ENCODE measurements at places on chromosomes 6 and 20. TPM values are rescaled to one million over a fixed set of nuclear protein-coding genes. Genes with fewer than 3 reads are reported as not detected.
A peak's percentile ranks its signal among the peaks of the same experiment; 100 is the strongest.

DNA sequence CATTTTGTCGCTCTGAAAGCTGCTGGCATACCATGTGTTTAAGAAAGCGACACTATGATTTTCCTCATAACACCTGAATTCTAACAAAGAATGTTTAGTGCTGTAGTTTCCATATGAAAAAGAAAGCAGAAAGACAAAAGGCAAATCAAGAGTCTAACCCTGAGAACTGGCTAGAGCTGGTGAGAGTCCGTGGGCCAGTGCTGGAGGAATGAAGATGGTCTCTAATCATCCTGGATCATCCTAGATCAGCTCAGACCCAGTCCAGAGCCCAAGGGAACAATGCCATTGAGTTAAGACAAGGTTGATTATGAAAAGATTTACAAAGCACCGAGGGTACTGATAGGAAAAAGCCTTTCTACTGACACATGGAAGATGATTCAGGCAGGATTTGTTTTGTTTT lies 73.0 kb upstream of the MYLIP start:
- no peak for DNase-seq

DNA sequence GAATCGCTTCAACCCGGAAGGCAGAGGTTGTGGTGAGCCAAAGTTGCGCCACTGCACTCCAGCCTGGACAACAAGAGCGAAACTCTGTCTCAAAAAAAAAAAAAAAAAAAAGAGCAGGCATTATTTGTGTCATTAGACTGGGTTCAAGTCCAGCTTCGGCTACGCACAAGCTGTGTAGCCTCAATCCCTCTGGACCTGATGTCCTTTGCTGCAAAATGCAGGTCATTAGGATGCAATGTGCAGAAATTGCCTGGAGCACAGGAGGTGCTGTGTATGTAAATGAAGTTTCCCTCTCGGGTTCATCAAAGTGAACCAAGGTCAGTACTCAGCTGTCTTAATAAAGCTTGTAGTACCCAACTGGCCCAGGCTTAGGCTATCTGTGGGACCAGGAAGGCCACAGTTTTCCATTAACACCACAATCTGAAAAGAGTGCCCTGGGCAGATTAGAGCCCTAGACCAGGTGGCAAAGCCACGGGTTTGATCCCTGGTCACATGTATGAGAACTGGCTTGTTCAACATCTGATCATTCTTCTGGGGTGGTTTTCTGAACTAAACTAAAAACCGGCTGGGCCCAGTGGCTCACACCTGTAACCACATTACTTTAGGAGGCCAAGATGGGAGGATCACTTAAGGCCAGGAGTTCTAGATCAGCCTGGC lies 155.3 kb downstream of the ZMYND8 start:
- DNase-seq, result no peak

GRCh38 chr6:40620574-40621240 lies 33.5 kb upstream of the LRFN2 start:
- no peak for DNase-seq

DNA sequence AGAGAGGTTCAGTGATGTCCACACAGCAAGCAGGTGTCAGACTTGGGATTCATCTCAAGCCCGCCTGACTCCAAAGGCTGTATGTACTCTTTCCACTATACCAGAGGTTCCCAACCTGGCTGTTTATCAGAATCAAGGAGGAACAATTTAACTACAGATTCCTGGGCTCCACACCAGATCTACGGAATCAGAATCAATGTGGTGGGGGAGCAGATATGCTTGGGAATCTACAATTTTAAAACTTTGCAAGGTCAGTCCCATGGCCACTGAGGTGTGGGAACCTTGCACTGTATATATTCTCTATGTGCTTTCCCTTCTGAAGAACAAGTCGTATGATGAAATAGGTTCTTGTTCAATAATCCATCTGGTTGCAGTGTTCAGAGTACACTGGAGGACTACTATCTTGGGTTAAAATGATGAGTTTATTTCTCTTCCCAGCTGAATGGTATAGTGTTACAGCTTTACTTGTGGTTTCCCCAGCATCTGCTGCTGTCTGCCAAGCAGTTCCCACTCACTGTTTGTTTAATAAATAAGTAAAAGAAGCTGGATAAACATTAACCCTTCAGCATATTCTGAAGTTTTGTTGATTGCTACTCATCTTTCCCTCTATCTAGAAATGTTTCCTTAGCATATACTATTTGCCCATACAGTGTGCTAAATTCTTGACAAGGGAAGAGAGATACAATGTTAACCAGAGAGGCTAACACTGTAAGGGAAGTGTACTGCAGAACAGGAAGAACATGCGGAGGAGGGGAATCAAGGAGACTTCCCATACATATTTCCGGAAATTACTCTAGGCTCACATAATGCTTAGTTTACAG lies 9.9 kb downstream of the TTI1 start:
- DNase-seq, result peak; percentile 49

DNA sequence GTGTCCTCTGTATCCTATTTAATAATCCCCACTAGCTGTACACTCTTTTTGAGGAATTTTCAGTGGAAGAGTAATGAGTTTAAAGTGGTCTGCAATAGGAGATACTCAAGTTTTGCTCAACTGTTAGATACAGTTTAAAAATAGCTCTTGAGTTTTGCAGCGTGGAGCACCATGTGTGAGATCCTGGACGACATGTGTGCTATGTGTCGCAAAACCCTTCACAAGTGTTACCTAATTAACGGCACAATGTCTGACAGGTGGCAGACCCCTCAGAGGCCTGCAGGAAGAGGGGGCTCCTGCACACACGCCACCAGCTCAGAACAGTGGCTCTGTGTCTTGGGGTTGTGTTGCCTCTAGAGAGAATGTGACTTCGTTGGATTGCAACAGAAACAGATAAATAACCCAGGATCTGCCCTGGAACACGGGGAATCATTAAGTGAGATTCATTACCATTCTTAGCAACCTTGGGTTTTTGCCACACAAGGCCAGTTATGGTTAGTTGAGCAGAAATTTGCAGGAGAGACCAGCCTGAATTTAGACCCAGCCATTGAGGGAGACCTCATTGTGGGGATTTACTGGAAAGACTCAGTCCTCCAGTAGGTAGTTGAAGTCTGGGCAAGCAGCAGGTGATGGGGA lies 73.8 kb downstream of the SASH1 start:
- DNase-seq, result no peak

GRCh38 chr20:48632017-48632824 lies 195.6 kb downstream of the PREX1 start:
- DNase-seq, result no peak

- DNase-seq, result peak; percentile 50
Observed at GRCh38 chr6:11575408-11576033, 38.0 kb downstream of the TMEM170B start.

- DNase-seq, result no peak
Observed at GRCh38 chr6:84546427-84546914, 217.9 kb downstream of the TBX18 start.

GRCh38 chr6:49890988-49891387 lies 24.7 kb upstream of the CRISP1 start:
- DNase-seq, result no peak

DNA sequence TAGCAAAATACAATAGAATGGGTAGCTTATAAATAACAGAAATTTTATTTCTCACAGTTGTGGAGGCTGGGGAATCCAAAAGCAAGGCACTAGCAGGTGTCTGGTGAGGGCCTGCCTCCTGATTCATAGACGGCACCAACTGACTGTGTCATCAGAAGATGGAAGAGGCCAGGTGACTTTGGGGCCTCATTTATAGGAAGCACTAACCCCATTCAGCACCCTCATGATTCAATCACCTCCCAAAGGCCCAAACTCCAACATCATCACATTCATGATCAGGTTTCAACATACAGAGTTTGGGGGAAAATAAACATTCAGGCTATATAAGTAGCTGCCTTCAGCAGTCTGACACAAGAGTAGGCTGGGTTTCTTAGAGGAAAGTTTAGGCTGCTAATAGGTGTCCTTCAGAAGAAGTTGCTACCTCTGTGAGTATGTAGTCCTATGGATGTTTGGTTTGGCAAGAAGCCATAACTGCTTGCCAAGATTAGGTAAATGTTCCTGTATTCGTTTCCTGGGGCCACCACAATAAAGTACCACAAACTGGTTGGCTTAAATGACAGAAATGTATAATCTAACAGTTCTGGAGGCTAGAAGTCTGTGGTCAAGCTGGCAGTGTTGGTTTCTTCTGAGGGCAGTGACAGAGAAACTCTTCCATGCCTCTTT lies 48.8 kb downstream of the NT5E start:
- DNase-seq, result peak; percentile 38

- peak; percentile 23 for DNase-seq
Observed at GRCh38 chr6:132648356-132648755, 10.6 kb downstream of the TAAR1 start.

DNA sequence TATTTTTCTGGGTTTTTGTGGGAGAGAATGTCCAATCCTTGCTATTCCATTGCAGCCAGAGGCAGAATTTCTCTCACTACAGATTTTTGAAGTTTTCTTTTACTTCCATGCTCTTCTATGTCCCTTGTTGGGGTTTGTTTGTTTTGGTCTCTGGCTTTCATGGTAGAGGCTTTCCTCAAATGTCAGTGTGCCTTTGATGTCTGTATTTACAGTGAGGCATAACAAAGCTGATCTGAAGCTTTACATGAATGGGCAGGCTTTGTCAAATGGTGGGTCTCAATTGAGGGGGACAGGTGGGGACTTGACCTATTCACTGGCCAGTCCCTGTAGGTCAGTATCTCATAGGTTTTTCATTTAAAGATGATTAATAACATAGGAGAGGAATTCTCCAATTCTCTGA lies 8.6 kb upstream of the CARMIL1 start:
- DNase-seq, result no peak

- DNase-seq, result peak; percentile 7
Observed at GRCh38 chr6:127554435-127555006, 22.5 kb upstream of the C6orf58 start.

- DNase-seq, result no peak
Observed at GRCh38 chr6:138089325-138089724, 17.9 kb downstream of the PERP start.

GRCh38 chr20:60097285-60097684 lies 139.1 kb downstream of the CDH26 start:
- no peak for DNase-seq

- DNase-seq, result no peak
Observed at GRCh38 chr6:2868637-2869036, 27.0 kb upstream of the SERPINB1 start.

- DNase-seq, result no peak
Observed at GRCh38 chr6:34195726-34196115, 41.0 kb upstream of the HMGA1 start.

- no peak for DNase-seq
Observed at GRCh38 chr6:5136851-5137250, 51.7 kb downstream of the PPP1R3G start.

GRCh38 chr6:113338644-113339043 lies 518.5 kb upstream of the MARCKS start:
- DNase-seq, result no peak

DNA sequence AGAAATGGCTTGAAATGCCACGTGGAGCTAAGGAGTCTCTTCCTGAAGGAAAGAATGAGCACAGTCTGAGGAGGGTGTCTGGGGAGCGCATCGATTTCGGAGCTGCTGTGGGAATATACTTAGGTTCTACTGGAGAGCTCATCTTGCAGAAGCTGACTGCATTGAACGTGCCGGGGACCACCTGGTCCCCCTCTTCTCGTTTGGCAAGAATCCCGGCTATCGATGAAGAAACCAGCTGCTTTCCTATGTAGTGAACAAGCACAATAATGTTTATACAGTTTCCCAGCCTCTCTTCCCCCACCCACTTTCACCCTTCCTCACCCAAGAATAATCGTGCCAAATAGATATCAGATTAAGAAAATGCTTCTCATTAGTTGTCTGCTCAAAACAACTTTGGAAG lies 242.5 kb downstream of the PACRG start:
- DNase-seq, result no peak

GRCh38 chr6:27145731-27146455 lies 101.6 kb upstream of the PRSS16 start:
- peak; percentile 78 for DNase-seq

MCCD1 gene
- total RNA-seq, result not detected

ZNF311 gene
- 2.6 TPM for total RNA-seq

HSPA12B gene
- 0.08 TPM for total RNA-seq

TTK gene
- 5.5 TPM for total RNA-seq

BTN1A1 gene
- total RNA-seq, result not detected

PLCB4 gene
- 19.9 TPM for total RNA-seq

TAAR6 gene
- not detected for total RNA-seq

SYNE1 gene
- 67.9 TPM for total RNA-seq

TMEM244 gene
- total RNA-seq, result not detected

COL10A1 gene
- total RNA-seq, result not detected
